ENCODE measurements at places on chromosomes 5 and 9.

- DNase-seq = no peak
These were observed 83.3 kb downstream of the PRRT1B start for GRCh38 chr9:131628459-131629225.

DNA sequence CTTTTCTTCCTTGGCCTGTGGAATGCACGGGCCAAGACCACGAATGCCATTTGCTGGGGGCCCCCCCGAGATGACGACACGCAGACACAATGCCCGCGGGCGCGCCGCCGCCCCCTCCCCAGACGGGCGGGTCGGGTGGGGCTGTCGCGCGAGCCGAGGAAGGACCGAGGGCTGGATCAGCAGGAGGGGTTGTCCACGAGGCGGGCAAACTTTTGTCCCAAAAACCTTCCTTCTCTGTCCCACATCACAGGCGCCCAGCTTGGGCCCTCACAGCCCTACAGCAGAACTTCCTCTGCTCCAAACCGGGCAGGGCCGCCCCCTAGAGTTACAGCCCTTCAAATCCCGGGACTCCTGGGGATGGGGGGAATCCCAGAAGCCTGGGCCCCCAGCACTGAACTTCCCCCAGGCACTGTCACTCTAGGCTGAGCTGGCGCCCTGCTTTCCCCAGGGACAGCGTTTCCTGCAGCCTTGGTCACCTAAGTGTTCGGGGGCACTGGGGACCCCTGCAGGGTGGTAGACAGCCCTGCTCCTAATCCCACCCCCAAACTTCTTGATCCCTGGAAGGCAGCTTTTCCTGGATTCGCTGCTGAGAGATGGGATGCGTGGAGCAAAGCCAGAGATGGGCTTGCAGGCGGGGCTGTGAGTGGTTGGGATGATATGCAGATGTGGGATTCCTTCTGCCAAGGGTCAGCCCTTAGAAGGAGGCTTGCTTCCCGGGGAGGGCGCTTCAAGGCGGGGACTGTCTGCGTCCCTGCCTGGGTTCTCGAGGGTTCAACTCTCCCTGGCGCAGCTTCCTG, 980 bp downstream of the COL5A1 start:
- DNase-seq = no peak

DNA sequence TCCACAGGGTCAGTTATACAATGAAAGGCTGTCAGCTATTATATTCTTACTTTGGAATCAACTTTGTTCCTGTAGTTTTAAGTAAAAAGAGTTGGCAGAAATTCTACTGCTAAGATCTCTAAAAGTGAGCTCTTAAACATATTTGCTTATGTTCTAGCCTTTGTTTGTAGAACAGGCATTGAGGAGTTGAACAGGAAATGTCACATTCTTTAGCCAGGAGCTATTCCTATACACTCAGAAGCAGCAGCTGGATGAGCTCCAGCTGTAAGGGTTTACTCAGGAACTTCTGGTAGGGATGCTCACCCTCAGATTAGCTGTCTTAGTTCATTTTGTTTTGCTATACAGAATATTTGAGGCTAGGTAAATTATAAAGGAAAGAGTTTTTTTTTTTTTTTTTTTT, 22.4 kb upstream of the SPINK14 start:
- DNase-seq = no peak

GRCh38 chr5:107919969-107920368, 249.2 kb upstream of the EFNA5 start:
- no peak for DNase-seq

DNA sequence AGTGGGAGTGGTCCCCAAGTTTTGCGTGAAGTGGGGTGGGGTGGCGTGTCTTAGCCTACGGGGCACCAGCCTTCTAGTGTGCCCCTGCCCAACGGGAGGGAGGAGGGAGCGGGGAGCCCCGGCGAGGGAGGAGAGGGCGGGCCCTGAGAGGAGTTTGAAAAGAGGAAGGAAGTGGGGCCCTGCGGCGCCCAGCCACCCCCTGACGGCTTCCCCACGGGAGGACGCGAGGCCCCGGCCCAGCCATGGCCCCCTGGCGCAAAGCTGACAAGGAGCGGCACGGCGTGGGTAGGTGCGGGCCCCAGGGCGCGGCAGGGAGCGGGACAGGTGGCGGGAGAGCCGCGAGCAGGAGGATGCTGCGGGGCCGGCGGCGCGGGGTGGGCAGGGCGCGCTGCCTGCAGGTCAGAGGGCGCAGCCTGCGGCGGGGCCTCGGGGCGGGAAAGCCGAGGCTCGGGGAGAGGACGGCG, at the start of gene DOCK2:
DOCK2 (plus strand) TSS at position 191 of the 464 bp plus-strand sequence; CDS start at position 243, 52 bp downstream.
- DNase-seq = peak; percentile 51

DNA sequence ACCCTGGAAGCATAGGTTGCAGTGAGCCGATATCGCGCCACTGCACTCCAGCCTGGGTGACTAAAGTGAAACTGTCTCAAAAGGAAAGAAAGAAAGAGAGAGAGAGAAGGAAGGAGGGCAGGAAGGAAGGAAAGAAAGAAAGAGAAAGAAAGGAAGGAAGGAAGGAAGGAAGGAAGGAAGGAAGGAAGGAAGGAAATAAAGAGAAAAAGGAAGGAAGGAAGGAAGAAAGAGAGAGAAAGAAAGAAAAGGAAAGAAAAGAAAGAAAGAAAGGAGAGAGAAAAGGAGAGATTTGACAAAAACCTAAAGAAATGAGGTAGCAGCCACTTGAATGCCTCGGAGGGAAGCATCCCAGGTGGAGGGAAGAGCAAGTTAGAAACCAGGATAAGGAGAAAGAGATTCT, 44.6 kb downstream of the MSX2 start:
- no peak for DNase-seq

- DNase-seq = no peak
These were observed 32.1 kb downstream of the VCAN start for GRCh38 chr5:83503662-83504061.

- DNase-seq = no peak
These were observed 68.7 kb upstream of the HAND1 start for GRCh38 chr5:154546719-154547118.

DNA sequence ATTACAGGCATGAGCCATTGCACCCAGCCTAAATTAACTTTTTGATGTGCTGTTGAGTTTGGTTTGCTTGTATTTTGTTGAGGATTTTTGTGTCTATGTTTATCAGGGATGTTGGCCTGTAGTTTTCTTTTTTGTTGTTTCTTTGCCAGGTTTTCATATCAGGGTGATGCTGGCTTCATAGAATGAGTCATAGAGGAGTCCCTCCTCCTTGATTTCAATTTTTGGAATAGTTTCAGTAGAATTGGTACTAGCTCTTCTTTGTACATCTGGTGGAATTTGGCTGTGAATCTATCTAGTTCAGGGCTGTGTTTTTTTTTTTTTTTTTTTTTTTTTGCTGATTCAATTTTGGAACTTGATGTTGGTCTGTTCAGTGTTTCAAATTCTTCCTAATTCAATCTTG, 1164.3 kb upstream of the DMAC1 start:
- no peak for DNase-seq

GRCh38 chr9:18863791-18864190, 169.2 kb downstream of the SAXO1 start:
- no peak for DNase-seq

GRCh38 chr5:168916852-168917251, 337.7 kb upstream of the PANK3 start:
- DNase-seq = no peak

DNA sequence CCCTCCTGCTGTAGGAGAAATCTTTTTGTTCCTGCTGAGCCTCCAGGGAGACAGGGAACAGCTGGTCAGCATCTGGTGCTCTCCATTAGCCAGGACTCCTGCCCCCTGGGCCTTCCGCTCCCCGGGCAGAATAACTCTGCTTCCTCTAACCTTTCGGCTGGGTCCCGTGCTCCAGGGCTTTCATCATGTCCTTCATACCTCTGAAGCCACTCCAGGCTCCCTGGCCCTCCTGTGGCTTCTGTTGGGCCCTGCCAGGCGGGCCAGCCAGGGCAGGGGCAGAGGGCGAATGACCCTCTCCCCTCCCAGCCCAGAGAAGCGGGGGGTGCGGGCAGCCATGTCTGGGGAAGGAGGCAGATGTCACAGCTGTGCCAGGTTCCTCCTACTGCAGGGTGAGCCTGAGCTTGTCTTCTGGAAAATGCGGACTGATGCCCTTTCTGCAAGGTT, 81.7 kb upstream of the LMX1B start:
- no peak for DNase-seq
